Stimulated activated CD4-positive, alpha-beta T cell treated with anti-CD3 and anti-CD28 coated beads, Interleukin-12 subunit alpha, Interleukin-12 subunit beta, amount 100 ng/mL, for 48 hours (primary cell): ENCODE measurements at places on chromosomes 12 and 14.
A peak's percentile ranks its signal among the peaks of the same experiment; 100 is the strongest.

DNA sequence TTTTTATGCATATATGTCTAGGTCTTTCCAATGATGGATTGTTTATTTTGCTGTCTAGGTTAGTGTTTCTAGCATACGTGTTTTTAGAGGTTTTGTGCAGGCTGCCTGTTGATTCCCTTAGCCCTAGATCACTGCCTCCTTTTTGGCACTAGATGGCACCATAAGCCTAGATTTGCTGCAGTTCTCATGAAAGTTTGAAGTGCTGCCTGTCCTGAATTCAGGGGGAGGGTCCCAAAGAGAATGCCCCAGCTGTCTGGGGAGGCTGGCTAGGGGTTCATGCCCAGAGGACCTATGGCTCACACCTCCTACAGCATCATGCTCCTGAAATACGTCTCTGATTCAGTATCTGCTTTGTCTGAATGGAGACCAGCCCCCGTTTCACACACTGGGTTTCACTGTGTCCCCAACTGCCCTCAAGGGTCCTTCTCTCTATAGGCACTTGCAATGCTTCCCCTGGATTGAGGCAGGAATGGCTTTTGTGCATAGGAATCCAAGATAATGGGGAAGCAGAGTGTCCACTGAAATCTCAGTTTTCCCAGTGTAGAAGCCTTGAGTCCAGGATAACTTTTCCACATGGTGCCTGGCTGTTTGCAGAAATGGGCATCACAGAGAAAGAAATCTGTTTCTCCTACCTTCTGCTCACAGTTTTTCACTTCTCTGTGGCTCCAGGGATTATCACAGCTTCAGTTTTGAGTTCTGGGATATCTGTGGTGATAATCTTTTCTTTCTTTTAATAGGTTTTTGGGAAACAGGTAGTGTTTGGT is 14.2 kb upstream of the TXNRD1 start:
- no peak for DNase-seq

GRCh38 chr12:100826323-100826722 is 31.7 kb downstream of the ANO4 start:
- DNase-seq: peak; percentile 1

DNA sequence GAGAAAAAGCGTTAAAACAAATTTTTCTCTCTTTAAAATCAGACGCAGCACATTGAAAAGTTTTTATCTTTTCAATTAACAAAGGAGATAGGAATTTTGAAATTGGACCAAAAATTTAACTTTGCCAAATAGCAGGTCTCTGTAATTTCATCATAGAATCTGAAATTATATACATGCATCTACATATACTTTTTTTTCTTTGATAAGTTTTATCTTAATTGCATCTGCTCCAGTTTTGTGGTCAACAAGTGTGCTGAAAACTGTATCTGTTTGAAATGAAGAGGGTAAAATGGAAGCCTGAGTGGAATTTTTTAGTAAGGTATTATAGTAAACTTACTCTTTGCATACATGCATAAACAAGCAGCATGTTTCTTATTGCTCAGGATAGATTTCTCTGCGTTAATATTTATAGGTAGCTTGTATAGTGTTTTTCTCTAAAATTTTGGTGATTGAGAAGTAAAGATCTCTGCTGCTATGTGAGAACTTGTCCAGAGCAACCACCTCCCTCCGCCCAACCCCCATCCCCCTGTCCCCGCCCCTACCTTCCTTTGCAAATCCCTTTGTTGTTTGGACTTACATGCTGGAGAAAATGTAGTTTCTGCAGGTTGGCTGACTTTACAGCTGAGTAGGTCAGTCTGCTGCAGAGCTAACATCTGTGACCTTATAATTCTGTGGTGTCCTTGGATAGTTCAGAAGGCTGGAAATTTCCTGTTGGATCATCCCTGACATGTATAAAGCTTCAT is 64.6 kb downstream of the VRK1 start:
- no peak for DNase-seq

DNA sequence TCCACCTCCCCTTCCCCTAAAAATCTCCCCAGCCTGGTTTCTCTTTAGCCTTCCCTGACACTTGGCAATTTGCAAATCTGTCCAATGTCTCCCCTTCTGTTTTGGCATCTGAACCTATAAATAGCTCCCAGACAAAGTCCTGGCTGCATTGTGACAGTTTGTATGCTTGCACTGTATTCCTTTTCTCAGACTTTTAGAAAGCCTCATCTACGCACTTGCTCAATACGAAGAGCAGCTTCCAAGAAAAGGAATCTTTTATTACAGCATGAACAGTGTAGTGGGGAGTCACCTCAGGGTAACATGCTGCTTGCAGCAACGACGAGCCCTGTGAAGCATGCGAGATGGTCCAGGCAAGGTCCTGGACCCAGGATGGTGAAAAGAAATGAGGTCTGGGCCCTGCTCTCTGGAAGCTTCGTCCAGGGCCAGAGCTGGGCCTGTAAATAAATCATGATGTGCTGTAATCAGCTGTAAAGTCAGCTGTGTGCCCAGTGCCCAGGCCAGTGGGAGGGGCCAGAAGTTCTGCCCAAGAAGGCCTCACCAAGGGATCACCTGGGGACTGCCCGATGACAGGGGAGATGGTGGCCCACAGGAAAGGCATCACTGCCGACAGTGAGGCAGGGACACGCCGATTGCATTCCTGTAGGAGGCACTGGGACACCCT is 88.3 kb downstream of the RIN3 start:
- DNase-seq: no peak

- no peak for DNase-seq
These were observed 50.3 kb downstream of the ADAMTS20 start for GRCh38 chr12:43501703-43502102.
